ENCODE measurements at places on chromosomes 6 and 20.

DNA sequence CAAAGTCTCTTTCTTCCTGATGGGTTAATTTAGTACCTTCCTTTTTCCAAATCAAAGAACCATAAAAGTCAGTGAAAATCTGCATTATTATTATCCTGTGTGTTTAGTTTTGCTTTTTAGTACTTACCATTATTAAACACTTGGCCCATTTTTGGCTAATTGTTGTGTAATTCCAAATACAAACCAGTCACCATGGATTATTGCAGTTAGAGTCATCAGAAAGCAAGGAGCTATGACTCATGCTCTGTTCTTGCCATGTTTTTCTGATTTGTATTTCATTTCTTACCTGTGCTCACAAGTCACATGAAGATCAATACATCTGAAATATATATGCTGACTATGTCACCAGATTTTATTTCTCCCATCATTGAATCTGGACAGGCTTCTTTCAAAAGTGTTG lies 31.3 kb downstream of the SLC22A3 start:
- no peak for DNase-seq

DNA sequence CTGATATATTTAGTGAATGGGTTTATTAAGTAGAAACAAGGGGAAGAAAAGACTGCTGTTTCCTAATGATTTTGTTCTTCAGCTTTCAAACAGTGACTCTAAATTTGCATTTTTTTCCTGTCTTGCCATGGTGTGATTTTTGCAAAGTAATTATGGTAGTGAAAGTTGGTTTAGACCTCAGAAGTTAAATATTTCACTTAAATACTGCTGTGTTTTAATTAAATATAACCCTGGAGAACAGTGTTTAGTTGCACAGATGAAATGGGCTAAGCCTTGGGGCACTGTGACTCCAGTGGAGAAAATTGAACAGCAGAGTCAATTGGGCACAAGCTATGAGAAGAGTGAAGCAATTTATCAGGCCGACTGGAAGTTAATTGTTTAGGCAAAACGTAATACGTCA lies 111.1 kb upstream of the MCHR2 start:
- no peak for DNase-seq

DNA sequence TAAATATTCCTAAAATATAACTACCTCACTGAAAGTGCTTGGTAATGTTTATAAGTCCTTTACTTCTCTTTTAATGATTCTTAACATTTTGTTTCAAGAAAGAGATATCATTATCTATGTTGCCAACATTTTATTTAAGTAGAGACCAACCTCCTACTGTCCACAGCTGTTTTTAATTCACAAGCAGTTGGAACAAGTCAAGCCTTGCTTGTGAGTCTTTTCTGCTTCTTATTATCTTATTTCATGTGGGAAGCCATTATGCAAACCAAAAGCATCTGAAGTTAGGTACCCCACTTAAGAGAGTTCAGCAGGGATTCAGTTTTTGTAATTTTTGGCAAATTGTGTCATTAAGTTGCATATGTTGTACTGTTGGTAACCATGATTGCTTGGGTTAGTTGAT lies 1714.5 kb downstream of the GRIK2 start:
- DNase-seq = no peak

GRCh38 chr6:167091805-167092107 lies 31.1 kb upstream of the CCR6 start:
- no peak for DNase-seq

DNA sequence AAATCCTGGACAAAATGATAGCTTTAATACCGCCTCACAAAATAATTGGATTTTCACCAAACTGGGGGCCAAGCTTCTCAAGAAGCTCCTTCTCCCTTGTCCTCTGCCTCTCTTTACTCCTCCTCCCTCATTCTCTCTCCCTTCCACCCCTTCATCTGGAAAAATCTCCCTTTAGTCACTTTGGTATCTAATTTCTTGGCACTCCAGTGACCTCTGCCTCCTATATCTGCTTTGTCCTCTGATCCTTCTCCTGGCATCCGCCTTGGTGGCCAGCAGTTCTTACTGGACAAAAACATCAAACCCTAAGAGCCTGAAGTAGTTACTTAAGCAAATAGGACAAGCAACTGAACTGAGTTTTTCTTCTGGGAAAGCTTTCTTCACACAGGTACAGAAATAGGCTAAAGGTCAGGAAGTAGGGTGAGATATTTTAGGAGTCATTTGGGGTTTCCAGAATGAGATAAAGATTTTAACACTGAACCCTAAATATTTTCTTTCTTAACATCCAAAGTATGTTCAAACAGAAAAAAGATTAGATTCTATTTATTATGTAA lies 220.7 kb downstream of the ARHGAP18 start:
- DNase-seq = no peak

DNA sequence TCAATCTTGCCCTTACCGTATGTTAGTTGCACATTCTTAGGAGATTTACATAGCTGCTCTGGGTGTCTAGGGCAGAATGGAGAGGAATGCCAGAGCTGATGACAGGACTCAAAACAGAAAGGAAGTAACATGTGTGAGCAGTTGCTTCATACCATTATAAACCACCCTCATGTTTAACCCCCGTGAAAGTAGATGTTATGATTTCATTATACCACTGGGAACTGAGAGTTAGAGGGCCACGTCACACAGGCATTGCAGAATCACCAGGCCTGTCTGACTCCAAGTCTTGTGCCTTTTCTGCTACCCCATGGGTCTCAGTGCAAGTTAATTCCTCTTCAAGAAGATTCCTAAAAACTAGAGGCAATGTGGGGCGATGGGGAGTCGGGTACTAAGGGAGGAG lies 23.5 kb upstream of the SIM1 start:
- DNase-seq = no peak

GRCh38 chr6:69164564-69165229 lies 529.6 kb downstream of the ADGRB3 start:
- DNase-seq = peak; percentile 37

- no peak for DNase-seq
Observed at GRCh38 chr6:158322724-158323560, 10.7 kb downstream of the TULP4 start.

- DNase-seq = no peak
Observed at GRCh38 chr20:20505554-20505953, 137.7 kb downstream of the INSM1 start.

DNA sequence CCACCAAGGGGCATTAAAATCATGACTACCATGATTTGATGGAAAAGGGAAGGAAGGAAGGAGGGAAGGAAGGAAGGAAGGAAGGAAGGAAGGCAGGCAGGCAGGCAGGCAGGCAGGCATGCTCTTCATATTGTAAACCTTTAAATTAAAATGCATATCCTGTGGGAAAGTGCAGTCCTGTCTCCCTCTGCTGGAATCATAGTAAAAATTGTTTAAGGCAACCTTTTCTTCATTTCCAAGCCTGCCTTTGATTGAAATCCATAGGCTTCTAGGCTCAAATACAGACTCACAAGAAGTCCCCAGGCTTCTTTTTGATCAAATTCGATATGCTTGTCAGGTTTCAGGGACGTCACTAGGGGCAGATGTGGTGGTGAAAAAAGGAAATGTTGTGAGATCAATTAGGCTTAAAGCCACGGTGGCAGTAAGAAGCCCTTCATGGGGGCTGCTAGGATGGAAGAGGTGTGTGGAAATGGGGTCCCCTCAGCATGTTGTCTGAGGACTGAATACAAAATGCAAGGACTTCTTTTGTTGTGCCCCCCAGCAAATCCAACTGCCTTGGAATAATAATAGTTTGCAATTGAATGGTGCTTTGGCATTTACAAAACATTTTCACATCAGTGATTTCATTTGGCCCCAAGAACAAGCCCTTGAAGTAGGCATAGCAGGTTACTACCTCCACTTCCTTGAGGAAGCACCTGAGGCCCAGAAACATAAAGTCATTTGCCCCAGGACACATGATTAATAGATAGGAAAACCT lies 25.6 kb upstream of the GABRR1 start:
- DNase-seq = peak; percentile 40

- no peak for DNase-seq
Observed at GRCh38 chr6:30799210-30799609, 54.9 kb upstream of the IER3 start.

- no peak for DNase-seq
Observed at GRCh38 chr20:39036011-39036410, 73.9 kb downstream of the DHX35 start.

GRCh38 chr6:135088818-135089809 lies 34.5 kb upstream of the HBS1L start:
- DNase-seq = peak; percentile 28

DNA sequence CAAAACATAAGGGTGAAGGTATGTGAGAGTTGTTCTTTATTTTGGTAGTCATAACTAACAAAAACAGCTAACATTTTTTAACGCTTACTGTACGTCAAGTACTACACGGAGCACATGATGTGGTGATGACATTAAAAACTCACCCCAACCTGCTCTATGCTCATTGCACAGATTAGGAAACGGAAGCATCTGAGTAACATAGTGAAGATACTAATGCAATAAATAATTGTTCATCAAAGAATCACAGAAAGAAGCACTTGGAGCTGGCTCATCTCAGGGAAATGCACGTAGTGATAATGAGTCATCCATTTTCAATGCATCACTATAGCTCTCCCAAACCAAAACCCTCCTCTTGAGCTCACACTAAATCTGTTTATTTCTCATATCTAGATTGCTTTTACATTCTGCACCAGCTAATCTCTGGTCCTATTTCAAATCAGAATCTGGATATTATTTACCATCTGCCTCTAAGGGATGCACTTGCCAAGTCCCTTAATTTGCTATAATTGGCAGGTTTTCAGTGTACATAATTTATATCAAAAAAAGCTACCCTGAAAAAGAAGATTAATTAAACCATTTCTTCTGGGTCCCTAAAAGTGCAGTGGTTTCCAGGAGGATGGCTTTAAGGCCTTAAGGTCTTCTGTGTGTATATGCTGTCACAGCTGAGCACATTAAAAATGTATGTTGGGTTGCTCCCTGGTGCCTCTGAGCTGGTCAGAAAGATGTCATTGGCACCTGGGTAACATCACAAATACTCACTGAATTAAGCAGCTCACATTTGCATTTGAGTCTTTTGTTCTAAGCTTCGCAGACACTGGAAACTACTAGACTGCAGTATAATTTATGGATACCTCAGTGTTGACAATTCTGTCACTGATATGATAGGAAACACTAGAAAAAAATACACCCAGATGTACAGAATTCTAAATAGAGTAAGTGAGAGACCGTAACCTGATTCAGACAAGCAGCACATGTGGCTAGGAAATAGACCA lies 677.4 kb upstream of the CITED2 start:
- DNase-seq = no peak

Data from iPS-NIHi11 (cell line).